ENCODE measurements at places on chromosomes 4 and X. TPM values are rescaled to one million over a fixed set of nuclear protein-coding genes. Genes with fewer than 3 reads are reported as not detected.

The COMMD8 gene
- 26.0 TPM for total RNA-seq

The CTAG1B gene
- not detected for total RNA-seq

The RBM10 gene
- total RNA-seq, result 48.2 TPM

The ODAPH gene
- not detected for total RNA-seq

The FAM114A1 gene
- 229 TPM for total RNA-seq

The PFKFB1 gene
- 0.16 TPM for total RNA-seq

The SPANXD gene
- not detected for total RNA-seq

The SPANXN3 gene
- total RNA-seq, result not detected

The RPS3A gene
- 2,893 TPM for total RNA-seq

The BBS7 gene
- 19.9 TPM for total RNA-seq

The CCSER1 gene
- total RNA-seq, result not detected

The GUCY1A1 gene
- total RNA-seq, result 8.5 TPM

The ETDA gene
- not detected for total RNA-seq

The USP27X gene
- total RNA-seq, result 3.0 TPM

The CT45A5 gene
- not detected for total RNA-seq

The TMEM154 gene
- 2.7 TPM for total RNA-seq

The TMEM150C gene
- total RNA-seq, result under 0.01 TPM

The RAB41 gene
- not detected for total RNA-seq

The TMA16 gene
- total RNA-seq, result 16.3 TPM

The MAP3K15 gene
- total RNA-seq, result not detected

The FRG2 gene
- total RNA-seq, result not detected

The LUZP4 gene
- not detected for total RNA-seq

The SASH3 gene
- not detected for total RNA-seq

The COX7B2 gene
- not detected for total RNA-seq

The HHIP gene
- total RNA-seq, result 0.16 TPM

Measured in bronchial smooth muscle cell (primary cell).